Cerebellar cortex (tissue), 1 donor: ENCODE measurements at places on chromosomes 11 and 22.

- no peak for DNase-seq
These were observed 366.7 kb downstream of the BUD13 start for GRCh38 chr11:116406042-116406441.

GRCh38 chr11:95700471-95700817 is 89.1 kb downstream of the FAM76B start:
- DNase-seq: no peak

DNA sequence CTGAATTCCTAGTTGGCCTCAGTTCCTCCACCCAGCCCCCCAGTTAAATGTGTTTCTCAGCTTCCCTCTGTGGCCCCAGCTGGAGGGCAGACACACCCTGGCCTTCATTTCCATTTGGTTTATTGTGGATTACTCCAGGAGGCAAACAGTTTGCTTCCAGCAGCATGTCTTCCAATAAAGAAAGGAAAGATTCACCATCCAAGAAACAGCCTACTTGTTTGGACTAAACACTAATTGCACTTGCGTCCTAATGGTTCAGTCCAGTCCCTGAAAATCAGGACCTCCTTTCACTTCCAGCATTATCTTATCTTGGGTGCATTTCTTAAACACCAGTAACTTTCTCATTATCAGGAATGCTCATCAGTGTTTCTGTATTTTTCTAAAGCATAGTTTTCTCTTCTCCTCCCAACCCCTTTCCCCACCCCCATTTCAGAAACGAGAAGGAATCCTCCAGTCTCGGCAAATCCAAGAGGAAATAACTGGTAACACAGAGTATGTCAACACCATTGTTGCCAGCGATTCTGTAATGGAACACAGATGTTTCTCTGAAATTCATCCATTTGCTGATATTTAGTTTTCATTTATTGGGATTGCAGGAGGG is 130.9 kb downstream of the PARVA start:
- DNase-seq: no peak

- DNase-seq: peak; percentile 50
These were observed 21.5 kb downstream of the OTUB1 start for GRCh38 chr11:64007629-64008282.

- no peak for DNase-seq
These were observed 4.6 kb upstream of the APOL4 start for GRCh38 chr22:36206255-36206654.

DNA sequence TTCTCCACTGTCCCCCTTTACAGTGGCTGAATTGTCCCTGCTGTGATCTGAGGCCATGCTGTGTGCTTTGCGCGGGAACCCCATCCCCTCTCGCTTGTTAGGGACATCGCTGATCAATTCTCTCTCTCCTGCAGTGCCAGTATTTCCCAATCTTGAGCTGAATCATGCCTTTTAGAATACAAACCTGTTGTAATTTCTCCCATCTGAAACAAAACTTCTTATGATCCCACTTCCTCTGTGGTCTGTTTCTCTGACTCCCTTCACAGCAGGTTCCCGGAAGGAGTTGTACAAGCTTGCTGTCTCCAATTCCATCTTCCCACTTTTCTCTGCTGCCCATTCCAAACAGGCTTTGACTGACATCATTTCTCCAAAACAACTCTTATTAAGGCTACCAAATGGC is 16.8 kb downstream of the ADAMTS15 start:
- no peak for DNase-seq

- no peak for DNase-seq
These were observed 41.0 kb upstream of the CD5 start for GRCh38 chr11:61061081-61061826.

DNA sequence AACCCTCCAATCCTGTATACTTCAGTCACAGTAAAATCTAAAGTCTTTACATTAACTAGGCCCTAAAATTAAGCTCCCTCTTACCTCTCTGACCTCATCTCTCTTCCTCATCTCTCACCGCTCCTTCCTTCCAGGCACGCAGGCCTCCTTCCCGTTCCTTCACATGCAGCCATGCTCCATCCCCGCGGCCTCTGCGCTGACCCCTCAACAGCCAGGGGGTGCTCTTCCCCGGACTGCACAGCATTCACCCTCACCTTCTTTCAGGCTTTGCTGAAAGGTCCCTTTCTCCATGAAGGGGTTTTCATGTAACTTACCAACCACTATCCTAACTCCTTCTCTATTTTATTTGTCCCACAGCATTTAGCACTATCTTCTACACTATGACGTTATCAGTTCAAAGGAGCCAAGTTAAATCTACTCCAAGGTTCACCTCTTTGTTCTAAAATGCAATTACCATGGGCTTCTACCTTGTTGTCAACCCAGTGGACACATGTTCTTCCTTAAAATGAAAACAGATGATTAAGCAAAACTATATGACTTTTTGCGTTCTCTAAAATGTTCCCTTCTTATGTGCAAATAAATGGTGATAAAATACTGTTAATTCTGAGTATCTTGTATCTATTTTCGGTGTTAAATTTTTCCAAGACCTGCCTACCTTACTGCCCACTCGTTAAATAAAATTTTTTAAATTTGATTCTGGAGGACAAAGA is 57.8 kb upstream of the APOA1 start:
- DNase-seq: no peak

GRCh38 chr11:2586087-2586792 is 113.6 kb downstream of the KCNQ1OT1 start:
- no peak for DNase-seq

DNA sequence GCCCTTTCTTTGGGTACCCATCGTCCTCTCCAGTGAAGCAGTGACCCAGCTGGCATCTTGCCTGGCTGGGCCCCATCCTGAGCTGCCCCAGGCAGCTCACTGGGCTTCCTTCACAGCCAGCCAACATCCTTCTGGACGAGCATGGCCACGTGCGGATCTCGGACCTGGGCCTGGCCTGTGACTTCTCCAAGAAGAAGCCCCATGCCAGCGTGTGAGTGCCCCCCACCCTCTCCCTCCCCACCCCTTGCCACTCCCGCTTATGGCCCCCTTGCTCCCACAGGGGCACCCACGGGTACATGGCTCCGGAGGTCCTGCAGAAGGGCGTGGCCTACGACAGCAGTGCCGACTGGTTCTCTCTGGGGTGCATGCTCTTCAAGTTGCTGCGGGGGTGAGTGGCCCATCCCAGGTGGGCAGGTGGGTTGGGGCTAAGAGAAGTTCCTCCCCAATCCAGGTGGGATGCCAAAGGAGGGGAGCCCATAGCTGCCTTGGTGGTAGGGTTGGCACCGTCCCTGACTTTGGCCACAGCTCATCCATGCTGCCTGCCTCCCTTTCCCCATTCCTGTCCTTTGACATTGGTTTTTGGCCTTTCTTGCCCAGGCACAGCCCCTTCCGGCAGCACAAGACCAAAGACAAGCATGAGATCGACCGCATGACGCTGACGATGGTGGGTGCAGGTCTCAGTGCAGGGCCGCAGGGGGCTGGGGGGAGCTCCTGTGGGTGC is 6.8 kb upstream of the ANKRD13D start:
- no peak for DNase-seq

- no peak for DNase-seq
These were observed 60.0 kb downstream of the RTL6 start for GRCh38 chr22:44438056-44438455.

- DNase-seq: peak; percentile 69
These were observed at the start of gene SHISA8 for GRCh38 chr22:41915035-41915785. TSS of gene SHISA8 (minus strand) at chr22:41915074. CDS start at chr22:41914667, 407 bp downstream.

DNA sequence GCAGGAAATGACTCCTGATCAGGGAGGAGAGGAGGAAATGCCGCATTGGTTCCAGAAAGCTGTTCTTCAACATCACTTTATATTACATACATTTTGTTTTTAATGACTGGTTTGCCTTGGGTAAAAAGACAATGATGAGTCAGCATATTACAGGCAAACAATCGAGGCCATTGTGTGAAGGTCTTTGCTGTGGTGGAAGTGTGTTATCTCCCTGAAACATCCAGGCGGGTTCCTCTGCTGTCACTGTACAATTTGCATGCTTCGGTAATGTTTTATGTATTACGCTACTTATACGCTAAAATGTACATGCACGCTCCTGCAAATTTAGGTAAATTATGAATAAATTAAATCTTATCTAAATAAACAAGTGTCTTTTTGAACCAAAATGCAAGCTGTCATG is 161.1 kb downstream of the KIRREL3 start:
- DNase-seq: no peak

DNA sequence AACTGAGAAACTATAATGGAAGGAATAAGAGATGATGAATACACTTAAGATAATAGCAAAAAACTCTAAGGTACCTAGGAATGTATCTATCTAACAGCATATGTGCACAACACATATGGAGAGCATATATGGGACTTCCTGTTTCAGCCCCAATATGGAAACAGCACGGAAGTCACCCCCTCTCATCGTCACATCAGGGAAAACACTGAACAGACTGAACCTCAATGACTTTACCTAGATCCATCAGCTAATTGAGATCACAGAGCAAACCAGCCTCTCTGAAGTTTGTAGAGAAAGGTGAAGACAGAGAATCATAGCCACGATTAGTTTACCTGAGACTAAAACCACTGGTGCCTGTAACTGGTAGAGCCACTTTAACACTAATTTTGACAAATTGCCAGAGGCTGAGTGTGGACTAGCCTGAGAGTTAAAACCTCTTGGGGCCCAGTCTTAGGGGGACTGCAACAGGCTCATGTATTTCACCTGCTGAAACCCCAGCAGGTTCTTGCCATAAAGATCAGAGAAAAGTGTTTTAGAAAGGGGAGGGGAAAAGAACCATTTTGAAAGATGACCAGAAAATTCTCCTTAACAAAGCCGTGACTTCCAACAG is 722.6 kb downstream of the TBC1D22A start:
- no peak for DNase-seq

- no peak for DNase-seq
These were observed 1.2 kb downstream of the CAPRIN1 start for GRCh38 chr11:34052608-34053160.

- no peak for DNase-seq
These were observed 720.1 kb downstream of the BRD1 start for GRCh38 chr22:49107561-49107960.

- no peak for DNase-seq
These were observed at the start of gene DSCAML1 for GRCh38 chr11:117796872-117797529. TSS of gene DSCAML1 (minus strand) at chr11:117797216. CDS start at chr11:117797079, 137 bp downstream.

DNA sequence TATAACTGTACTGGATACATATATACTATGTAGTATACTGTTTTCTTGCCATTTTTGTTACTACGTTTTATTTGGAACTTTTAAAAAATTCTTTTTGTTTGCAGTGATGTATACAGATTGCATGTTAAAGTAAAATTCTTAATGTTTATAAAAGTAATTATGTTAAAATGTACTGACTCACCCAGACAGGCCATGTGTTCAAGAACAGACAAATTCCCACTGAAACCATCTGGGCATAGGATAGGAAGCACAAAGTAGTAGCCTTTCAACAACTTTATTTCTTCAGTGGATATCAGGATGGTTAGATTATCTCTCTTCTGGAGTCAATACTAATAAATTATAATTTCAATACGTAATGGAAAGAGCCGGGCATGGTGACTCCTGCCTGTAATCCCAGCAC is 19.8 kb downstream of the PRMT3 start:
- DNase-seq: no peak

DNA sequence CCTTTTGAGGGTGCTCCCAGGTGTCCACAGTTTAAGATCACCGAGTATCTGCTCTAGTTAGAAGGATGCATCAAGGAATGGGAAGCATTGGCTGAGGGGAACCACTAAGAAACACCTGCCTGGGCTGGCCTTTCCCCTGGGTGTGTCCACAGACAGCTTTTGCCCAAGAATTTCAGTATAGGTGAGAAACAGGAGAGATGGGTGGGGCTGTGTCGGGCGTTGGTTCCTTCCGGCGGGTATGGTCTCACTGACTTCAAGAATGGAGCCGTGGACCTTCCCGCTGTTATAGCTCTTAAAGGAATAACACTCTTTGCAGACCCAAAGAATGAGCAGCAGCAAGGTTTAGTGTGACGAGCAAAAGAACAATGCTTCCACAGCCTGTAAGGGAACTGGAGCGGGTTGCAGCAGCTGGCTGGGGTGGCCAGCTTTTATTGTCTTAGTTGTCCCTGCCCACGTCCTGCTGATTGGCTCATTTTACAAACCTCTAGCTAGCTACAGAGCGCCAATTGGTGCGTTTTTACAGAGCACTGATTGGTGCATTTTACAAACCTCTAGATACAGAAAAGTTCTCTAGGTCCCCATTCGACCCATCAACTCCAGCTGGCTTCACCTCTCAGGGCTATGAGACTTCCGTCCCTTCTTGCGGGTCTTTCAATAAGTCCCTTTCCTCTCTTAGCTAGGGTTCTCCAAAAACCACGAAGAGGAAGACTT is 2.4 kb downstream of the FADS1 start:
- DNase-seq: peak; percentile 60

GRCh38 chr11:123374622-123374968 is 55.5 kb upstream of the GRAMD1B start:
- DNase-seq: no peak

GRCh38 chr11:32018672-32019071 is 72.2 kb upstream of the RCN1 start:
- DNase-seq: no peak

GRCh38 chr11:123443851-123444623 is 14.0 kb downstream of the GRAMD1B start:
- DNase-seq: no peak

DNA sequence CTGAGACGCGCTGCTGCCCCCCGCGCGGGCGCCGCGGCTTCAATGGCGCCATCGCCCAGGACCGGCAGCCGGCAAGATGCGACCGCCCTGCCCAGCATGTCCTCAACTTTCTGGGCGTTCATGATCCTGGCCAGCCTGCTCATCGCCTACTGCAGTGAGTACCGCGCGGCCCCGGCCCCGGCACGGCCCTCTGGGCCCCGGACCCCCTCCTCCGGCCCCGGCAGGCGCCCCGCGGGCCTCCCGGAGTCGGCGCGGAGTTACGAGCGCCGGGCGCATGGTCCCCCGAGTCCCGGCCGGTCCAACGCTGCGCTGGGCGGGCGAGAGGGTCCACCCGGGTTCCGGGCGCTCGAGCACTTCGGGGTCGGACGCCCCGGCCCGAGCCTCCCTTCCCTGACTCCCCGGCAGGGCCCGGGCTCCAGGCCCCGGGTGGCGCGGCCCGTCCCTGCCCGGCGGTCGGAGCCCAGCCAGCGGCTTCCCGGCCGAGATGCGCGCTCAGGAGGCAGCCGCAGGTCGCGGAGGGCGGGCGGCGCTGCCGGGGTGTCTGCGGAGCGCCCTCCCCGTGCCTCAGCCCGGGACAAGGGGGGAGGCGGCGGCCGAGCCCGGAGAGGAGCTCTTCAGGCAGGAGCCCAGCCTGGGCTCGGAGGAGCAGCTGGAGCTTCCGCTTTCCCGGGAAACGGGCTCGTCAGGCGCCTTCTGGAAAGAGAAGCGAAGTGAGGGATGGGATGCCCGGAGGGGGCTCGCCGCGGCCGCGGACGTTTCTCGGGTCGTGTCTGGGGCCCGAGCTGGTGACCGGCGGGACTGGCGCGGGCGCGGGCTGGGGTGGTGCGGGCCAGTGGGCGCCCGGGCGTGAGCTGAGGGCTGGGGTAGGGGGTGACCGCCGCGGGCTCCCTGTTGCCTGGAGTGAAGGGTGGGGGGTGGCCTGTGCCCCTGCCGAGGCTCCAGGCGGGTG is 1337.8 kb downstream of the BRD1 start:
- no peak for DNase-seq
